ENCODE measurements at places on chromosomes 7 and 10.
A peak's percentile ranks its signal among the peaks of the same experiment; 100 is the strongest.

DNA sequence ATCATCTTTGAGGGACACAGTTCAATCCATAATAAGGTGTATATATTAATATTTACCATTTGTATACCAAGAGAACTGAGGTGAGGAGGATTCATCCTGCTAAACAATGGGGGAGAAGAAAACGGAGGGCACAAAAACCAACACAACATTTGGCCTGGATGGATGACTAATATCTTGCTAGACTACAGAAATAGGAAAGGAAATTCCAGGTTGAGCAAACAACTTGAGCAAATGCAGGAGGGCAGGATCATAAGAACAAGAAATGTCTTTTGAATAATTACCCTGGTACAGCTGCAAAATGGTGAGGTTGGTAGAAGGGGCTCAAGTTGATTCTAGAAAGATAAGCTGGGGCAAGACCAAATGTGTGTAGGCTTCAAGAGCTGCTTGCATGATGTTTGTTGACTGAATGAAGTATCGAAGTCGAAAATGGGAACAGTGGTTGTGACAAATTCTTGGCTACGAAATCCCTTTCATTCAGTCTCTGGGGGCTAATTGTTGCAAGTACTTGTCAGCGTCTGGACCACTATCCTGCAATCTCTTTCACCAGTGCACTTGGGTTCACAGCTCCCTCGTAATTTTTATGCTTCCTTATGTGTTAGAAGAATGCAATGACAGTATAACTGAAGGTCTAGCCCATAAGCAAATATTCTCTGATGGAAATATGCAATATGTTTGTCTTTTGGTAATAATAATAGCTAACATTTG lies 176.2 kb downstream of the PTEN start:
- no peak for ATAC-seq

- ATAC-seq: no peak
These were observed 28.5 kb downstream of the CUX1 start for GRCh38 chr7:101845974-101846373.

DNA sequence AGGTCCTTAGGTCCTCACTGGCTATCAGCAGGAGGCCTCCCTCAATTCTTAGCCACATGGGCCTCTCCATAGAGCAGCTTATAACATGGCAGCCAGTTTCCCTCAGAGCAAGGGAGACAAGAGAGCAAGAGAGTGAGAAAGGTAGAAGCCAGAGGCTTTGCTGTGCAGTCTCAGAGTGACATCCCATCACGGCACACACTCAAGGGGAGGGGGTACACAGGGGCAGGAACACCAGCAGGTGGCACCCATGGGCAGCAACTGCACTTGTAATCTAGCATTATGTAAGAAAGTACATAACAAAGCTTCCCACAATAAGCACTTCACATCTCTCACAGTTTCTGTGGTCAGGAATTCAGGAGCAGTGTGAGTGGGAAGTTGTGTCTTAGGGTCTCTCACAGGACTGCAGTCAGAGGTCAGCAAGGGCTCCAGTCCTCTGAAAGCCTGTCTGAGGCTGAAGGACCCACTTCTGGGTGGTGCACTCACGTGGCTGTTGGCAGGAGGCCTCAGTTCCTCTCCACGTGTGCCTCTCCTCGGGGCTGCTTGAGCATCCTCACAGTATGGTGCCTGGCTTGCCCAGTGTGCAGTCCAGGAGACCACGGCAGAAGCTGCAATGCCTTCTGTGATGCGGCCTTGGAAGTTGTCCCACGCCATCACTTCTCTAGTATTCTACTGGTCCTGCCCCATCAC lies 159.4 kb downstream of the OAT start:
- no peak for ATAC-seq

- ATAC-seq: peak; percentile 95
These were observed 9.3 kb downstream of the NOD1 start for GRCh38 chr7:30469303-30469702.

GRCh38 chr10:71079761-71080380 lies 132.5 kb upstream of the UNC5B start:
- ATAC-seq: no peak

- no peak for ATAC-seq
These were observed 109.2 kb downstream of the ZNF467 start for GRCh38 chr7:149664176-149664575.

- ATAC-seq: no peak
These were observed 14.5 kb upstream of the VCL start for GRCh38 chr10:73983096-73984047.

DNA sequence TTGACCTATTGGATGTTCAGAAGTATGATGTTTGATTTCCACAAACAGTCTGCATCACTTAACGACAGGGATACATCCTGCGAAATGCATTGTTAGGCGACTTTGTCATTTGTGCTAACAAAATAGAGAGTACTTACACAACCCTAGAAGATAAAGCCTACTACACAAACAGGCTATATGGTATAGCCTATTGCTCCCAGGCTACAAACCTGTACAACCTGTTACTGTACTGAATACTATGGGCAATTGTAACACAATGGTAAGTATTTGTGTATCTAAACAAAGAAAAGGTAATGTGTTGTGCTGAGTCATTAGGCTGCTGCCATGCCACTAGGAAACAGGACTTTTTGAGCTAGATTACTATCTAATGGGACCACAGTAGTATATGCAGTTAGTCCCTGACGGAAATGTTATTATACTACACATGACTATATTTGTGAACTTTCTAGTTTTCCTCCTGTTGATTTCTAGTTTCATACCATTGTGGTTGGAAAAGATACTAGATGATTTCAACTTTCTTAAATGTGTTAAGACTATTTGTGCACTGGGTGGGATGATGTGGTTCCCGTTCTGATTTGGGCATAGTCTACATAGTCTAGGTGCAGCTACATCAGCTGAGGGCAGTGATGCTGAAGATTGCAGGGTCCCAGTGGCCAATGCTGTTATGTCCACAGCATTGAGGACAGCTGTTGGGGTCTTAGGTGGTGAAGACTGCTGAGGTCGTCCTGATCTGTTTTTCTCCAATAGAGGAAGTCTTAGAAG lies 161.7 kb downstream of the HTR7 start:
- ATAC-seq: no peak

- no peak for ATAC-seq
These were observed 41.4 kb downstream of the STAM start for GRCh38 chr10:17685233-17685840.

DNA sequence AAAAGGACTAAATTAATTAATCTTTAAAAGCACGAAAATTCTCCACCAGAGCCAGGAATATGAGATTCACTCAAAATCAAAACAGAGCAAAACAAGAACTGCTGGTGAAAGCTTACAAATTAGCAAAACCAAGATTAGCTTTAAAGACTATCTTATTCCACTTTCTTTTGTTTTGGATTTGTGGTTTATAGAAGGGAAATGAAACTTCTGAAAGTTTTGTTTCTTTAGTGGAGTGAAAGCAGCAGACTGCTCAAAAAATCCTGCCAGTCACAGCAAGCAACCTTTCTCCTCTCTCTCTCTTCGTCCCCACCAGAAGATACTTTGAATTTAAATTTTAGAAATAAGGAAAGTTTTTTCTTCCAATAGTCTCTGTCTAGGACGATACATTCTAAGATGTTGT lies 7.8 kb downstream of the ACTA2 start:
- no peak for ATAC-seq

DNA sequence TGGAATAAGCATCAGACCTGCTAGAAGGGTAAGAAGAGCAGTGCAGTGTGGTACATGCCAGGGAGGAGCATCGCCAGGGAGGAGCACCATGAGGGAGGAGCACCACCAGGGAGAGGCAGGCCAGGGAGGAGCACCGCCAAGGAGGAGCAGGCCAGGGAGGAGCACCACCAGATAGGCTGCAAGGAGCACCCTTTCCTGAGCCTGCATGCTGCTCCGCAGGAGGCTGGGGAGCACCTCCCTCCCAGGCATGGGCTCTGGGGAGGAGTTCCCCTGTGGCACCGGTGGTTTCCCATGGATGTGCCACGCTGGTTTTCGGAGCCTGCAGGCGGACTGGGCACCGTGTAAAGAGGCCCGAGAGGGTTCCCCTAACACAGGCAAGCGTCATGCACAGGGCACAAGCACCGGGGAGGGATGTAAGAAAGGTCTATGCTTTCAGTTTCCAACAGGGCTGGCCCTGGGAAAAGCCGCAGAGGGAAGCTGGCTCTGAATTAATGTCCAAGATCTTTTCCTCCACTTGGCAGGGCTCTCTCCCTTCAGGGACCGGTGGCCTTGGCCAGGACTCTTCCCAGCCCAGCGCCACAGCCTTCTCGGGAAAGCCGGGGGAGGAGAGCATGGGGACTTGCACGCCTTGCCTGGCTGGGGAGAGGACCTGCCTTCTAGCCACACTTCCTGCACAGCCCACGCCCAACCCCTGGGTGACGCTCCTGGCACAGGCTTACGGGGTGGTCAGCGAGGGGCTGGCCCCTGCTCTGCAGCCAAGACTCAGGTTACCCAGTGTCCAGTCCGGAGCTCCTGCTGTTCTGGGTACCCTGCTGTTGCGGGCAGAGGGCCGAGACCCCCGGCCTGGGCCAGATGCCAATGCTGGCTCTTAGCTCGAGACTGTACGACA lies 11.5 kb upstream of the GPER1 start:
- no peak for ATAC-seq

DNA sequence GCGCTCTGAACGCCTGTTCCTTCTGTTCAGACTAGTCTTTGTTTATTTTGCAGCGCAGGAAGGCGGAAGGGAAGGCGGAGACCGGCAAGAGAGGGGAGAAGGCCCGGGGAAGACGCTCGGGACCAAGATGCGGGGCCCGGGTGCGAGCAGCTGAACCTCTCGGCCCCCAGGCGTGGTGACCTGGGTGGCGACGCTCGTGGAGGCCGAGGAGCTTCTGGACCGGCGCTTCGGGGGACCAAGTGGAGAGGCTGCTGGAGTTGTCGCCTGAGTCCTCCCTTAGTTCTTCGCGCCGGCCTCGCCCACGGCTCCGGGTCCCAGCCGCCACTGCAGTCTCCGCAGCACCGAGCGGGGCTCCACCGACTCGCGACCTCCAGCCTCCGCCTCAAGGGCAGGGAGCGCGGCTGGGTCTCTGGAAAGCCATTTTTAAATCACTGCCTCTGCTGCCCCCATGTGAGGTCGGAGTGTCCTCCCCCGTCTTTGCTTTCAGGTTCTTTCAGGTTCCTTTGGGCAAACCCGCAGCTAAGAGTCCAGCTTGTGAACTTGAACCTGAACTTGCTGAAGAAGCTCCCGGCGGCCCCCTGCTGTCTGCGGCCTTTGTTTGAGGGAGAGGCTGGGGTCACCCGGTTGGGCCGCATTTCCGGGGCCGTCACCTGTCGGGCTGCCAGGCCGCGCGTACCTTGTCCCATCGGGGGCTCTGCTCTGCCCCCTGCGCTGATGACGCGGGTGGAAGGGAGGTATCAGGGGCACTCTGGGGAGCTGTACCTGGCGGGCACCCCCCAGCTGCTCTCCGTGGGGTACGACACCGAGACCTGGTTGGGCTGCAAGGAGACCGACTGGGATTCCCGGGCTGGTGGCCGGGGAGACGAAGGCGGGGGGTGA lies 136.0 kb downstream of the KIF20B start:
- peak; percentile 69 for ATAC-seq

DNA sequence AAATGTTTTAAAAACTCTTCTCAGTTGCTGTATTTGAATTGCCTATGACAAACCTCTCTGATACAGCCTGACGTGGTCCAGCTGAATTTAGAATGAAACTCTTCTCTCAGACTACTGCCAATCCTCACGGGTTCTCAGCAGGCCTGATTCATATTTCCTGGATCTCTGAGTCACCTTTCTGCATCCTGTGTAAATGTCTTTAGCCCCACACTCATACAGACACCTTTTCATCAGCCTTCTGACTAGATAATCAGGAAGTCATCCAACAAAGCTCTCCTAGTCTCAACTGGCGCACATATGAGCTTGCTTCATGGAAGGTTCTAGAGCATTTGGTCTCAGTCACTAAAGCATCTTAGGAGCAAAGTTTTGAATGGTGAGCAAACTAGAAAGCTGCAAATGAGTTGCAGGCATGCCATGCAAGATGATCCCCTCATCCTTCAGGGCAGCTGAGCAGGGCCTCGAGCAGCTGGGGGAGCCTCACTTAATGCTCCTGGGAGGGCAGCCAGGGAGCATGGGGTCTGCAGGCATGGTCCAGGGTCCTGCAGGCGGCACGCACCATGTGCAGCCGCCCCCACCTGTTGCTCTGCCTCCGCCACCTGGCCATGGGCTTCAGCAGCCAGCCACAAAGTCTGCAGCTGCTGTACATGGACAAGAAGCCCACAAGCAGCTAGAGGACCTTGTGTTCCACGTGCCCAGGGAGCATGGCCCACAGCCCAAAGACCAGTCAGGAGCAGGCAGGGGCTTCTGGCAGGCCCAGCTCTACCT lies 182.8 kb downstream of the ARHGAP12 start:
- ATAC-seq: peak; percentile 92

DNA sequence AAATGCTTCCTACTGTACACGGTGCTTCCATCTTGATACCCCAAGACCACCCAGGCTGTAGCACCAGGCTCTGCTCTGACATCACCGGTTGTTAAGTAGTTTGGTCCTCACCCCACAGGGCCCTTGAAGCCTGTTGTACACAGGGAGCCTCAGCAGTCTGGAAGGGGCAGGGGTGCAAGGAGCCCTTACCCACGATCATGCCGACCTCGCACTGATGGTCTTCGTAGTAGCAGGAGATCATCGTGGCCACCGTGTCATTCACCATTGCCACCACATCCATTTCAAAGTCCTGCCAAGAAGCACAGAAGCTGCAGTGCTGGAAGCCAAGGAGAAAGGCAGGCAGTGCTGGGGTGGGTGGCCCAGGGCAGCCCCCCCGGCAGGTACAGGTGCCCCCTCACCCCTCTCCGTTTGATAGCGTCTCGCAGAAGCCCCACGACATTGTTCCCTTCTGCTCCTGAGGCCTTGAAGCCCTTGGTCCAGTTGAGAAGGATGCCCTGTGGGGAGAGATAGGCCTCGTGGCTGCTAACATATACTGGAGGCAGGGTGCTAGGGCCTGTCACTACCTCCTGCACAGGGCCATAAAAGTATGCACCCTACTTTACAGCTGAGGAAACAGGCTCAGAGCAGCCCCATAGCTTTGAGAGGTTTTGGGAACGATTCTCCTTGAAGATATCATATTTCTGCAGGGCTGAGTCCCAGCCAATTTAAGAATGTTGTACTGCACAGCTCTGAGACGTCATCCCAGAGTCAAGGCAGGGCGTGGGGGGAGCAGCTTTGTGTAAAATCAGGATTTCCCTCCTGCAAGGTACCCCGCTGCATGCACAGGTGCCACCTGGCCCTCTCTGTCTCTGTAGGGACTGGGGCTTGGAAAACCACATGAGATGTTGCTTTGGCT lies 8.7 kb upstream of the MYL7 start:
- ATAC-seq: no peak

- ATAC-seq: peak; percentile 31
These were observed 87.1 kb downstream of the CYP26A1 start for GRCh38 chr10:93160829-93161228.
